Hematopoietic multipotent progenitor cell (in vitro differentiated cells): ENCODE measurements at places on chromosomes 3 and 15. TPM values are rescaled to one million over a fixed set of nuclear protein-coding genes. Genes with fewer than 3 reads are reported as not detected.

- no peak for DNase-seq
These were observed 141.1 kb downstream of the PGPEP1L start for GRCh38 chr15:98866511-98866910.

HRG gene
- not detected for total RNA-seq

DNA sequence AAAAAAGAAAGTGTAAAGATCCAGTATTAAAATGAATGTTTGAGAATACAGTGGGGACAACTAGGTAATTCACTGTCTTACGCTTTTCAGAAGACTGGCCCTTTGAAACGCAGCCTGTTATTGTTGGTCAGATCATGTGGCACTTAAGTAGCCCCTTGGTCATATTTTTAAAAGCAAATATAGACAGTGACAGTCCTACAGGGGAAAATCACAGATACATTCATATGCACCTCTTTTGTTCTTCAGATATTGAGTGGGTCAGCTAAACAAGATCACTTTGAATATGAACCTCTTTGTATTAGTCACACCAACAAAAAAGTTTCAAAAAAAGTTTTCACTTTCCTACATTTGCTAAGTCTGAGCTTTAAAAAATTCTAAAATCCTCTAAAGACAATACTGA, 36.0 kb downstream of the TIGIT start:
- DNase-seq = no peak

GRCh38 chr3:99324636-99325203, 313.7 kb upstream of the COL8A1 start:
- no peak for DNase-seq
